NCI-H2029 (cell line): ENCODE measurements at places on chromosomes 3 and 15.

- DNase-seq = no peak
Measured at GRCh38 chr3:10162185-10162584, 2.5 kb upstream of the IRAK2 start.

DNA sequence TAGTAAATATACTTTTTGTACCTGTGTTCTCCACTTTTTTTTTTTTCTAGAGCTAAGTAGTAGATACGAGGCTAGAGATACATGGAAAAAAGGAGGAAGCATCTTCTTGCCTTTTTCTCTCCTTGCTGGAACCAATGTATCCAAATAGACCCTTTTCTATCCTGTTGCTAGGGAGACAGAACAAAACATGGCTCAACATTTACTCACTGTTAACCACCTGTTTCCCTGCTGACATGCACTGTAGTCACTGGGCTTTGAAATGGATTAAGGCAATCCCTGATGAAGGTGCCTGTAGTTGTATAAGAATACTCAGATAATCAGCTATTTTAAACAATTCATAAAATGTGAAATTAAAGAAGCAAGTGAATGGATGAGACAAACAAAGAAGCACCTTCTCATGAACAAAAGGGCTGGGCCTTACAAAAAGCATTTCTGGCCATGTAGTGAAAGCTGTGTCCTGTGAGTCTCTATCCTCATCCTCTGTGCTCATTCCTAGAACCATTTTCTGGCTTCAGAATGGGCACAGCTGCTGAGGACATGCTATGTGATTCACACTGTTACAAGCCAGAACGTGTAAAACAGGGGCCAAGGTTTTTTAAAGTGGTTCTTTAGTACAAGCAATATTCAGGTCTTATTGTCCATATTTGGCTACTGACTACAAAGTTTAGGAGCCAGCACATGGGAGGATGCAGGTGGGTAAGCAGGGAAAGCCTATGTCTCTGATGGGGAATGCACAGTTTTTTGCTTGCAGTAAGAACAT, 100.4 kb upstream of the NDN start:
- no peak for DNase-seq

GRCh38 chr3:129585949-129586657, 20.4 kb downstream of the PLXND1 start:
- no peak for DNase-seq

GRCh38 chr15:43329217-43329959, 985 bp downstream of the LCMT2 start:
- no peak for DNase-seq

GRCh38 chr15:33098094-33099058, 96.1 kb downstream of the FMN1 start:
- no peak for DNase-seq

- no peak for DNase-seq
Measured at GRCh38 chr15:74343127-74343796, 24.2 kb downstream of the CYP11A1 start.

GRCh38 chr3:106616556-106616955, 747.7 kb upstream of the CBLB start:
- DNase-seq = no peak

GRCh38 chr3:13581485-13582365, 32.8 kb downstream of the FBLN2 start:
- no peak for DNase-seq

- no peak for DNase-seq
Measured at GRCh38 chr3:169581633-169582032, 81.9 kb downstream of the MECOM start.

GRCh38 chr3:109070211-109070610, 47.7 kb downstream of the MORC1 start:
- no peak for DNase-seq

GRCh38 chr3:152454076-152454875, 185.5 kb downstream of the MBNL1 start:
- DNase-seq = no peak
